Effector CD4-positive, alpha-beta T cell (primary cell): ENCODE measurements at places on chromosomes 7 and 10.

- no peak for DNase-seq
Measured at GRCh38 chr10:128046156-128046952, 79.9 kb downstream of the MKI67 start.

- no peak for DNase-seq
Measured at GRCh38 chr7:22184549-22185199, 172.3 kb downstream of the RAPGEF5 start.

GRCh38 chr7:24968165-24968564 lies 11.8 kb downstream of the OSBPL3 start:
- DNase-seq, result no peak

- DNase-seq, result no peak
Measured at GRCh38 chr10:67127441-67127840, 201.6 kb downstream of the LRRTM3 start.

GRCh38 chr10:650441-650851 lies 39.0 kb downstream of the DIP2C start:
- DNase-seq, result no peak

GRCh38 chr10:73225518-73225917 lies 21.5 kb downstream of the DNAJC9 start:
- DNase-seq, result no peak
